ENCODE measurements at places on chromosomes 4 and X. TPM values are rescaled to one million over a fixed set of nuclear protein-coding genes. Genes with fewer than 3 reads are reported as not detected.

DNA sequence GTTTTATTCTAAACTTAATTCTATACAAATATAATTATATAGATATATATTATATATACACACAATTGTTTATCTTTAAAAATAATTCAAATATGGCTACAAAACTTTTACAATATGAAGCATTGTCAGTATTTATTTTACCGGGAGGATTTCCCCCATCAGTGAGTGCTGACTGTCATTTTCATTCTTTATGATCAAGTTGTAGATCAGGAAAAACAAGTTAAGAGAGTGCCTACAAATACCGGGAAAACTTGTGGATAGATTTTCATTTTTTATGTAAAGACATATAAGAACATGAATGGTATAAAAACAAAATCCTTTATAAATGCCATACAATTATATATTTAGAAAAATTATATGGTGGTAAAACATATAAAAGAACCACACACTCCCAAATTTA is 37.8 kb downstream of the CLCN3 start:
- H3K27me3 ChIP-seq, result no peaks in the 10 kb centered on the region
- H3K36me3 ChIP-seq, result no peaks in the 10 kb centered on the region
- H3K27ac ChIP-seq, result no peak overlapping the region
- no peak for DNase-seq
- H3K4me3 ChIP-seq, result no peak overlapping the region

MGARP gene
- total RNA-seq, result 0.45 TPM

MID2 gene
- 11.1 TPM for total RNA-seq

GRCh38 chr4:56859841-56860240 is 38.3 kb upstream of the SPINK2 start:
- H3K27me3 ChIP-seq, result no peaks in the 10 kb centered on the region
- H3K4me1 ChIP-seq, result no peaks in the 10 kb centered on the region
- H3K27ac ChIP-seq, result no peak overlapping the region
- H3K36me3 ChIP-seq, result no peaks in the 10 kb centered on the region
- H3K4me3 ChIP-seq, result no peak overlapping the region

- H3K27ac ChIP-seq, result no peak overlapping the region
- DNase-seq, result no peak
- H3K4me3 ChIP-seq, result no peak overlapping the region
- no peaks in the 10 kb centered on the region for H3K27me3 ChIP-seq
Observed at GRCh38 chrX:94961730-94962129, 1287.7 kb downstream of the FAM133A start.

GRCh38 chrX:96481831-96482230 is 202.8 kb upstream of the DIAPH2 start:
- no peaks in the 10 kb centered on the region for H3K27me3 ChIP-seq
- H3K27ac ChIP-seq, result no peak overlapping the region
- H3K4me3 ChIP-seq, result no peak overlapping the region
- no peaks in the 10 kb centered on the region for H3K36me3 ChIP-seq

GRCh38 chrX:87571964-87572363 is 54.4 kb downstream of the KLHL4 start:
- H3K36me3 ChIP-seq, result no peaks in the 10 kb centered on the region
- DNase-seq, result no peak
- H3K27me3 ChIP-seq, result no peaks in the 10 kb centered on the region
- no peaks in the 10 kb centered on the region for H3K4me1 ChIP-seq
- no peak overlapping the region for H3K4me3 ChIP-seq

DNA sequence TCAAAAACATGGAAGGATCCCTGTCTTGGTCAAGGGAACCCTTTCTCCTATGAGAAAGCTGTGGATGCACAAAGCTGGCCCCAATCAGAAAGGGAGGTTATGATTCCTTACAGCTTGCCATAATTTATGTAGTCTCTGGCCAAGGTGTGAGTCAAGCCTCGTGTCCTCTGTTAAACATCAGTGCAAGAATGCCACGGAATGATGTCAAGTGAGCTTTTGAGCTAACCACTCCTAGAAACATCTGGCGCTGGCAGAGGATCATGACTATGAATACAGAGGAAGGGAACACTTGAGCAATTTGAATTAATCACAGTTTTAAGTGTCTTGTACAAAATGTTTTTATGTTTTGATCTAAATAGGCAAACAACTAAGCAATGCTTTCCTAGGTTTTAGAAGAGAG is 51.5 kb upstream of the RAP2C start:
- H3K36me3 ChIP-seq, result no peaks in the 10 kb centered on the region
- no peaks in the 10 kb centered on the region for H3K4me1 ChIP-seq
- H3K27me3 ChIP-seq, result no peaks in the 10 kb centered on the region
- H3K4me3 ChIP-seq, result no peak overlapping the region

GRCh38 chr4:156751486-156751885 is 220.1 kb downstream of the PDGFC start:
- DNase-seq, result peak; percentile 84
- no peaks in the 10 kb centered on the region for H3K27me3 ChIP-seq
- no peaks in the 10 kb centered on the region for H3K36me3 ChIP-seq

- no peak overlapping the region for H3K4me3 ChIP-seq
- no peak overlapping the region for H3K27ac ChIP-seq
- peaks cover 4% of the 10 kb centered on the region for H3K4me1 ChIP-seq
Observed at GRCh38 chr4:82467471-82467870, 37.1 kb downstream of the ENOPH1 start.
